Stimulated activated CD8-positive, alpha-beta memory T cell treated with anti-CD3 and anti-CD28 coated beads, Interleukin-4, amount 100 ng/mL, for 4 hours (primary cell): ENCODE measurements at places on chromosomes 16 and 17.

- no peak for DNase-seq
Measured at GRCh38 chr16:2767891-2768290, 9.2 kb downstream of the ELOB start.

GRCh38 chr16:83835586-83836566, 28.1 kb downstream of the HSBP1 start:
- DNase-seq = no peak

DNA sequence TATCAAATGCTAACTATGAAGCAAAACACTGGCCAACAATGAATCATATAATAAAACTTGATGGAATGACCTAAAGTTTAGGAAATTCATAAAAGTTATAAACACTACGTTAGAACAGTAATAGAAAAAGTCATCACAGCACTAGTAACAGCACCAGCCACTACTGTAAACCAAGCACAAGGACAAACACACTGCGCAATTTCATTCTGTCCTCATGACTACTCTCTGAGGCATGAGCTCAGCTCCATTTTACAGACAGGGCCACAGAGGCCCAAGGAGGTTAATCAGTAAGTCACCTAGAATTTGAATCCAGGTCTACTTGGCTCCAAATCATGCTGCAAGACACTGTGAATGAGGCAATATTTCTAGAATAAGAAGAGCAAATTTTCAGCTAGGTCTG, 13.4 kb downstream of the EMC8 start:
- DNase-seq = no peak

- no peak for DNase-seq
Measured at GRCh38 chr16:79839466-79840341, 239.2 kb upstream of the MAF start.

GRCh38 chr17:29891131-29891530, 38.9 kb downstream of the SSH2 start:
- DNase-seq = no peak

- DNase-seq = no peak
Measured at GRCh38 chr17:9937241-9937761, 32.2 kb upstream of the RCVRN start.

GRCh38 chr16:80966617-80967016, 40.1 kb downstream of the CMC2 start:
- no peak for DNase-seq

DNA sequence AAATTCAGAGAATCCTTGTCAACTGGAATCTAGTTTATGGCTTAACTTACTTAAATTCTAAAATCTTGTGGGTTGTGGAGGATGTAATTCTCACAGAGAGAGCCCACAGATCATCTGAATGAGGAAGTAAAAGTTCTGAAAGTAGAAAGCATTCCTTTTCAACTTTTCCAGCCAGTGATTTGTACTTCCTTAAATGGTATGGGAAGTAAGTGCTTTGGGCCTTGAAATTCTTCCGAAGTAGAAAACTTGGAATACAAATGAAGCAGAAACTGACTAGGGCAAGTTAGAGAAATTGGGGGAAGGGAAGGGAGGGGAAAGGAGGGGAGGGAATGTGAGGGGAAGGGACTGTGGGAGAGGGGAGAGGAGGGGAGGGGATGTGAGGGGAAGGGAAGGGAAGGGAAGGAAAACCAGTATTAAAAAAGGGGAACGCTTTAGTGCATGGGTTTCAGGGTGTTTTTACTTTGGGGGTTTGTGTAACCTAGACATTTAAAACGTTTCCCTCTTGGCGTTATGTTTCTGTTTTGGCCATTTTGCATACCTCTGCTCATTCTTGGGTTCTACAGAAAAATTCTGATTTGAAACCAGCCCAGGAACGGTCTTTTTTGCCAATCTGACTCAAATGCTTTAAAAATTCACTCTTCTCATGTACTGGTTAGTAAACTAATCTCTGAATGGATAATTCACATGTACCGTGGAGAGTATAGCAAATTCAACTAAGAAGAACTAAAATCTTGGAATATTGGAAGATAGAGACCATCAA, 15.5 kb upstream of the SNTB2 start:
- DNase-seq = no peak

- peak; percentile 82 for DNase-seq
Measured at GRCh38 chr17:39653662-39654331, 11.4 kb upstream of the TCAP start.
